ENCODE measurements at places on chromosomes 16 and 17.

DNA sequence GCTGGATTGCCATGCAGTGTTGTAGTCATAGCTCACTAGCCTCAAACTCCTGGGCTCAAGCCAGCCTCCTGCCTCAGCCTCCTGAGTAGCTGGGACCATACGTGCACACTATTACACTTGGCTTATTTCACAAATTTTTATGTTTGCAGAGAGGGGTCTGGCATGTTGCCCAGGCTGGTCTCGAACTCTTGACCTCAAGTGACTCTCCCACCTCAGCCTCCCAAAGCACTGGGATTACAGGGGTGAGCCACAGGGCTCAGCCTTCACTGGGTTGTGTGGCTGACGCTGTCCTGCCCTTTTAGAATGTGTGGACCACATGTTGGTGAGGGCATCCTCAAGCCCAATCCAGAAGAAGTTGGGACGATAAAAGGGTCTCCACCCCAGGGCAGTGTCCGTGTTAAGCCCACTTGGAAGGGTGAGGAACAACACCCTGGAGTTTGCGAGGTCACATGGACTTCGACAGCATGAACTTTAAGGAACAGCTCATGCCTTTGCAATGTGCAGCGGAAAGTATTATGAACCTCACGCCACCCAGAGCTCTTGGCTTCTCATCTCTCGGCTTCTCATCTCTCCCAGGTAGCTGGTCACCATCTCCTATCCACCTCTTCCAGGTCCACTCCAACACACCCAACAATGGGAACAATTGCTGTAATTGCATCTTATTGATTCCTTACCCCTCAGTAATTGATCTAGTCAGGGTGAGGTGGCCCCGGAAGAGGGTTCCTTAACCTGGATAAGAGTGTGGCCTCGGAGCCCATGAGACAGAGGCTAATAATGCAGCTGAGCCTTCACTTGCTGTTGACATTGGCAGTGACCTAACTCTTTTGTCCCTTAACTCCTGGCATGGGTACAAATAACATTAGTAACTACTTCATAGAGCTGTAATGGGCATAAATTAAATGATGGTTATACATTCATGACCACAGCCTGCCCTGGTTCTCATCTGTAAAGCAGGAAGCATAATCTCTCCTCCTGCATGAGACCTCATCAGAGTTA, 6.7 kb downstream of the FOXL1 start:
- no peak for DNase-seq

DNA sequence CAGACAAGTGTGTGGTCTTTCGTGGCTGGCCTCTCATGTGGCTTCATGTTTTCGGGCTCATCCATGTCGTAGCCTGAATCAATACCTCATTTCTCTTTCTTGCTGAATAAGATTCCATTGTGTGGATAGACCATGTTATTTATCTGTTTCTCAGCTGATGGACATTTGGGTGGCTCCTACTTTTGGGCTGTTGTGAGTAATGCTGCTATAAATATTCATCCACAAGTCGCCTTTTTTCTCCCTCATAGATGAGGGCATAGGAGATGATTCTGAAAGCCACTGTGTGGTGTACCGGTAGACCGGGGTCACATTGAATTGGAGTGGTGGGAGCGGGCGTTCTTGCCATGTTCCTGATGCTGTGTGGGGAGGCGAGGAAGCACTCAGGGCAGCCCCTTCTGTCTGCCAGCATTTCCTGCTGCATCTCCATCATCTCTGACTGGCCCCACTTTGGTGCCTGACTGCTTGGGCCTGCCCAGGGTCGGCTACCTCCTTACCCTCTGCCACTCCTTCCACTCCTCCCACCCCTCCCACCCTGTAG, 40.1 kb downstream of the PRMT7 start:
- DNase-seq: no peak

- no peak for DNase-seq
Observed at GRCh38 chr16:48091117-48091516, 64.7 kb downstream of the ABCC12 start.

DNA sequence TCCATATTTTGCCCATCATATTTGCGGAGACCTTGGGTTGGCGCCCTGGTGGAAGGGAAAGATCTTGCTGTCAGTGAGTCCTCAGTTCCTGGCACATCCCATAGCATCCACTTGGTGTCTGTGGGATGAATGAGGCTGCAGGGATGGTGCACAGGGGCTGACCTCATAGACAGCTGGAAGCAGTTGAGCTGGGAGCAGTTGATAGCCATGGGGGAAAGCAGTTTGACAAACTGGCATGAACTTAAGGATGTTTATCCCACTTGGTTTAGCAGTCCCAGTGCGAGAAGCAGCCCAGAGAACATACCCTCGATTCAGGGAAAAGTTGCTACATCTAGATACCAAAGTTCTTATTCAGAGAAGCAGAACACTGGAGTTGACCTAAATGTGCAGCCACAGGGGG, 80.7 kb downstream of the SNX29 start:
- DNase-seq: no peak

DNA sequence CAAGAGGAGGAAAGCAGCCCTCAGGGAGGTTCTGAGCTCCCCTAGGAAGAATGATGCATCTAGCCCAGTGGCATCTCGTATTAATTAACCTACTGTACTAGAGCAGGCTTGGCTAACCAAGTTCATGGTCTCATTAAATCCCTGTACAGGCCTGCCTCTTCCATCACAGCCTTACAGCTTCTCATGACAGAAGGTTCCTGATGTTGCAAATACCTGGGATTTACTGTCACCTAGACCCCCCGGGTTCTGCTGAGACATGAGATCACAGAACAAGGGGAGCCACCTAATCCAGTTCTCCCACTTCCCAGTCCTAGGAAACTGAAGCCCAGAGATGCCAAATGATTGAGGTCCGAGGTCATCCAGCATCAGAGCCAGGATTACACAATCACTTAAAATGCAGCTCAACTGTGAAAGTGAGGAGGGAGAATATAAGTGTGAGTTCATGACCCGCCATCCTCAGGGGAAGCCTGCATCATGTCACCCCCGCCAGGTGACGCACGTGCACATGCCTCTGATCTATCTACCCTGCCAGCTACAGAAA, 23.9 kb downstream of the ACLY start:
- DNase-seq: no peak

- DNase-seq: no peak
Observed at GRCh38 chr16:58699151-58699550, 14.6 kb upstream of the SLC38A7 start.

DNA sequence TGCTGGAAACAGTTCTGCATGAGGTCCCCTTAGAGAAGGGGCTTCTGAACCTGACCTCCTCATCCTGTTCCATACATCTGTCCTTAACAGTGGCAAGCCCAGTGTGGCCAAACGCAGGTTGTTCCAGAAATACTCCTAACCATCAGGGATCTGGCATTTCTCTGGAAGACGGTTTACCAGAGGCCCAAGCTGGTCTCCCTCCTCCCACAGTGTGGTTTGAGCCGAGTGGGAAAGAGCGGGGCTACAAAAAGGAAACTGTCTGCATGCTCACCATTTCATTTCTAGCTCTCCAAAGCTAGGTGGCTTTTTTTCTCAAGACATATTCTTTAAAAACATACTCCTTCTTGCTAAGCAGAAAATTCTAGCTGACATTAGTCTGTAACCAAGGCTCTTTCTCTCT, 6.0 kb downstream of the MXRA7 start:
- DNase-seq: no peak

DNA sequence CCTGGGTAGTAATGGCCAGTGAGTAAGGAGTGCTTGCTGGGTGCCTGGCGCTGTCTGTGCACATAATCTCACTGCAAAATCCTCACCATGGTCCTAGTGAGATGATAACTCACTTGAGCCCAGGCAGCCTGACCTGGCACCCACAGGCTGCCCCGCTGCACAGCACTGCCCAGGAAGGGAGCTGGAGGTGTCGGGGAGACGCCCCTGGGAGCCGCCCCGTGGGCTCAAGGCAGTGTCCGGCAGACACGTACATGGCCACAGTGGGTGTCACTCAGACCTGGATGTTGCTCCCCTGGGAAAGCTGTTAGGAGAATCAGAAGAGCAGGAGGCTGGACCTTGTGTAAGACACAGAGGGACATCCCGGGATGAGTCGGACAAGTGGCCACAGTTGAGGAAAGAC, 44.2 kb downstream of the BEAN1 start:
- no peak for DNase-seq
